ENCODE measurements at places on chromosomes 5 and 9.

GRCh38 chr5:141430332-141431113, at the start of gene PCDHGA12:
Gene PCDHGA12 (plus strand): TSS chr5:141430507. CDS start chr5:141430760, 253 bp downstream.
- peak; percentile 94 for DNase-seq

GRCh38 chr9:121700165-121700831, 48.9 kb downstream of the DAB2IP start:
- DNase-seq = peak; percentile 53

GRCh38 chr5:19608444-19609002, 379.5 kb downstream of the CDH18 start:
- DNase-seq = peak; percentile 34

GRCh38 chr5:175163586-175164275, 280.3 kb downstream of the DRD1 start:
- no peak for DNase-seq

DNA sequence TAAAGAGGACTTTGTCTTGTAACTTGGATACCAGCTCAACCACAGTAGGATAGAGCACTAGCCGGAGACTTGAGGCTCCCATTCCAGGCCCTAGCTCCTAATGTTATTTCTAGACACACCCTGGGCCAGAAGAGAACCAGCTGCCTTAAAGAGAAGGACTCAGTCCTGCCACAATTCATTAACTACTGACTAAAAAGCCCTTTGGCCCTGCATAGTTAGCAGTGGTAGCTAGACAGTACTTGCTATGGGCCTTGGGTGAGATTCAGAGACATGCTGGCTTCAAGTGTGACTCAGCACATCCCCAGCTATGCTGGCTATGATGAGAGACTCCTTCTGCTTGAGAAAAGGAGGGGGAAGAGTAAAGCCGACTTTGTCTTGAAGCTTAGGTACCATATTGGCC, 47.3 kb downstream of the TMEM167A start:
- peak; percentile 58 for DNase-seq
